Posterior vena cava (tissue), 2 donors: ENCODE measurements at places on chromosomes 3 and 15.

- DNase-seq = no peak
These were observed 426.6 kb downstream of the OCA2 start for GRCh38 chr15:27672537-27672936.

DNA sequence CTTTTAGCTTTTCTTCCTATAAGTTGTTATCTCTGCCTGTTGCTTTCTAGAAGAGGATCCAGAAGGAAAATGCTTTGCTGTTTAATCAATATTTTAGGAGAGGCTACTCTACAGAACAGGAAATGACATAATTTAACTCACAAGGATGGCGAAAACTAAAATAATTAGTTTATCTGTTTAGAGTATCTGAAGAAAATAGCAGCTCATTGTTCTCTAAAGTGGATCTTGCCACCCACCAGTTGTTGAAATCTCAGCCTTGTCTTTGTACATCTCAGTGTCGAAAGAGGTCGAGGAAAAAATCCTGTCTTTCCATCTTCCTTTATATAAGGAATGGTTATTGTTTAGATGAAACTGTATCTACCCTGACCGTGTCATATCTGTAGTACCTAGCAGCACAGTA is 126.6 kb downstream of the ZNF609 start:
- DNase-seq = no peak

GRCh38 chr15:84981711-84982300 is at the start of gene PDE8A:
Gene PDE8A (plus strand): TSS chr15:84981856. CDS start chr15:84982163, 307 bp downstream.
- peak; percentile 89 for DNase-seq

DNA sequence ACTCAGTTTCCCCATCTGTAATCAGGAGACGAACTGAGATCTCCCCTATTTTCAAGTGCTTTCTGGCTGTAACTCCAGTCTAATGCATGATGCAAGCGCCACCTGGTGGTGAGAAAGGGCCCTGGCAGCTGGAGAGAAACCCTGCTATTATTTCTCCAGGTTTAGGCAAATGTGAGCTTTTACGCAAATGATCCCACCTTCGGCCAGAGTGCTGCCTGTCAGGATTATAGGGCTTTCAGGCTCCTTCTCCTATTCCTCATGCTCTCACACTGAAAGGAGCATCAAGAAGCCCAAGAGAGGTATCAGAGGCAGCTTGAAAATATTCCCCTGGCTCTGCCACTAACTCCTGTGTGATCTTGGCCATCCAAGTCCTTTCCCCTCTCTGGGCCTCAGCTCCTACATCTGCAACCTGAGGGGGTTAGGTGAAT is 93.9 kb upstream of the RASGRF1 start:
- DNase-seq = peak; percentile 93

GRCh38 chr15:39589193-39589814 is 8.4 kb downstream of the THBS1 start:
- DNase-seq = no peak
